ENCODE measurements at places on chromosomes 11 and 22.

- no peak for DNase-seq
Observed at GRCh38 chr11:115939731-115940421, 435.7 kb upstream of the CADM1 start.

- DNase-seq = no peak
Observed at GRCh38 chr11:93089474-93090102, 108.2 kb downstream of the SLC36A4 start.

DNA sequence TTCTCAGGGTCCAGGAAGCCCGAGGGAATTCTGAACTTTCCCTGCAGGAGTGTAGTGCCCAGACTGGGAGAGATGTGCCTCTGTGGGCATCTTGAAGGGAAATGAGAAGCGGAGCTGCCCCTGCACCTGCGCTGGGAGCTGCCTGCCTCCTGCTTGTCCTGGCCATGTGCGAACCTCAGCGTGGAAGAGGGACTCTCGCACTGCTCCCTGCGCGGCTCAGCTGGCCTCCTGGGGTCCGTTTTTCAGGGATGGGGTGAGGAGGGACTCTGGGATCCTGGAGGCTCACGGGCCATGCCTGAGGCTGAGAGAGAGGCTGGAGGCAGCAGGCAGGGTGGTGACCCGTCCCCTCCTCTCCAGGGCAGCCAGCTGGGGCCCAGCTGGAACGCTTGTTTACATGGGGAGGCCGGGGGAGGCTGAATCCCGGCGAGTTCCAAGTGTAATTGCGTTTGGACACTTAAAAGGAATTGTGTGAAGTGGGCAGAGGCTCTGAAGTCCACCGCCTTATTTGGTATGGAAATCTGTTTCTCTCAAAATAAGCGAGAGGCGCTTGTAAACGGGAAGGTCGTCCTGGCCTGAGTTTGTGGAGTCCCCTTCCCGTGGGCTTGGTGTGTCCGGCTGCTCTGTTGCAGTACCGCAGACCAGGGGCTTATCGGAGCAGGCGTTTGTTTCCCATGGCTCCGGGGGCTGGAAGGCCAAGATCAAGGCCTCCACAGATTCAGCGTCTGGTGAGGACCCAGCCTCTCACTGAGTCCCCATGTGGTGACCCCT is 1.2 kb upstream of the MRGPRF start:
- no peak for DNase-seq

- no peak for DNase-seq
Observed at GRCh38 chr11:123945132-123945531, 1.5 kb upstream of the OR6T1 start.

DNA sequence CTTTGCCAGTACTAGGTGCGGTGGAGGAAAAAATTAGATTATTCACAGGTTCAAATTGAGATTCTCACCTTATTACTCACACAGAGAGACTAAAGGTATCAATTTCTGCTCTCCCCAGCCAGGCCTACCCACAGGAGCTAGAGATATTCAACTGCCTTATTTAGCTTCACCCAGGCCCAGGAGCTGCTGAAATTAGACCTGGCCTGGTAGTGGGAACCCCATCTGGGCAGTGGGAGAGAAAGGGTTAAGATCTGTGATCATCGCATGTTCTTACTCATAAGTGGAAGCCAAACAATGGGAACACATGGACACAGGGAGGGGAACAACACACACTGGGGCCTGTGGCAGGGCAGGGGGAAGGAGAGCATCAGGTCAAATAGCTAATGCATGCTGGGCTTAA is 20.9 kb upstream of the MICAL2 start:
- DNase-seq = no peak

DNA sequence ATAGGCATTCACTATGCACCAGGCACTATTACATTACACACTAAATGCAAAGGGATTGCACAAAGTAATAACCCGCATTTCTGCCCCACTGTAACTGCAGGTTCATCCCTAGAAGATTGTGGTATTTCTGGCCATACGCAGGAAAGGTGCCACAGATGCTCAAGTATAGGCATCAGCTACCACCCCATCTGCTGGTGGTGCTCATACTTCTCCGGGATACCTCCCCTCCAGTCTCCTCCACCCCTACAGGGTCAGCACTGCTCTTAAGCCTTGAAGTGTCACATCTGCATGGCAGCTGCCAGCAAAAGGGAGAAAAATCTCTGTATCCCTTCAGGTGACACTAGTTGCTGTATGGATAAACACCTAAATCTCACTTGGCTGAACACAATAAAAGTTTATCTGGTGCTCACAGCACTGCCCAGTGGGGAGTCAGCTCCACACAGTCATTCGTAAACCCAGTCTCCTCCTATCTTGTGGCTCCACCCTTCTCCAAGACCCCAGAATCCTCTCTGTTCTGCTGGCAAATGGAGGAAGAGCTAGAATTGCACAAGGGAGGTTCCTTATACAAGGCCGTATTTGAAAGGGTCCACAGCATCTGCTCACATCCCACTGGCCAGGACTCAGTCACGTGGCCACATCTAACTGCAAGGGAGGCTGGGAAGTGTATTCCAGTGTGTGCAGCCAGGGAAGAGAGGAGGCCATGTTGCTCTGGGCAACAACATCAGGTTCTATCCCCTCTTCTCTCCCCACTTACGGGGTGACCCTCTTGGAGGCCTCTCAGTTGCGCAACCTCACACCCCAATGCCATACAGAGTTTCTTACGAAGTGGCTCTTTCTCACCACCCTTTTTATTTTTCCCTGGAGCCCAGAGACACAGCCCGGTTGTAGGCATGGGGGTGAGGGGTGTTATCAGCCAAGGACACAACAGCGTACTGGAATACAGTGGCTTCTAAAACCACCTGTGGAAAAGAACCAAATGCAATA is 114.7 kb downstream of the BUD13 start:
- no peak for DNase-seq

GRCh38 chr22:22983123-22983522 is 87.2 kb upstream of the GNAZ start:
- no peak for DNase-seq

- peak; percentile 14 for DNase-seq
Observed at GRCh38 chr11:28763876-28764275, 655.7 kb downstream of the METTL15 start.

GRCh38 chr22:49119551-49119952 is 708.1 kb downstream of the BRD1 start:
- no peak for DNase-seq

GRCh38 chr22:25628494-25628893 is 64.0 kb downstream of the GRK3 start:
- DNase-seq = no peak

DNA sequence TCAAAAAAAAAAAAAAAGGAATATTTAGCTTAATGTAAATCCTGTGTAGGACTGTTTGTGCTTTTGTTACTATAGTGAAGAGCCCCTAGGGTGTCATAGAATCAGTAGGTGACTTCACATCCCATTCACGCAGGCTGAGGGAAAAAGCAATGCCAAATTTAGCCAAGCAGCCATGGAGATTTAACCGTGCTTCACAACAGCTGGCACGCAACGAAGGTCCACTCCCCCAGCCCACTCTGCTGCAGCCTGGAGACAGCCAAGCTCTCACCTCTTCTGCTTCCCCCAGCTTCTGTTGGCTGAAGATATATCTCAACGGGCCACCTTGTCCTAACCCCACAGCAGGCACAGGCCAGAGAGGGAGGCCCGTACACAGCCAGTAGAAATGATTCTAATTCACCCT is 78.8 kb upstream of the BID start:
- DNase-seq = no peak

- DNase-seq = no peak
Observed at GRCh38 chr11:32829157-32829679, 509 bp upstream of the PRRG4 start.

DNA sequence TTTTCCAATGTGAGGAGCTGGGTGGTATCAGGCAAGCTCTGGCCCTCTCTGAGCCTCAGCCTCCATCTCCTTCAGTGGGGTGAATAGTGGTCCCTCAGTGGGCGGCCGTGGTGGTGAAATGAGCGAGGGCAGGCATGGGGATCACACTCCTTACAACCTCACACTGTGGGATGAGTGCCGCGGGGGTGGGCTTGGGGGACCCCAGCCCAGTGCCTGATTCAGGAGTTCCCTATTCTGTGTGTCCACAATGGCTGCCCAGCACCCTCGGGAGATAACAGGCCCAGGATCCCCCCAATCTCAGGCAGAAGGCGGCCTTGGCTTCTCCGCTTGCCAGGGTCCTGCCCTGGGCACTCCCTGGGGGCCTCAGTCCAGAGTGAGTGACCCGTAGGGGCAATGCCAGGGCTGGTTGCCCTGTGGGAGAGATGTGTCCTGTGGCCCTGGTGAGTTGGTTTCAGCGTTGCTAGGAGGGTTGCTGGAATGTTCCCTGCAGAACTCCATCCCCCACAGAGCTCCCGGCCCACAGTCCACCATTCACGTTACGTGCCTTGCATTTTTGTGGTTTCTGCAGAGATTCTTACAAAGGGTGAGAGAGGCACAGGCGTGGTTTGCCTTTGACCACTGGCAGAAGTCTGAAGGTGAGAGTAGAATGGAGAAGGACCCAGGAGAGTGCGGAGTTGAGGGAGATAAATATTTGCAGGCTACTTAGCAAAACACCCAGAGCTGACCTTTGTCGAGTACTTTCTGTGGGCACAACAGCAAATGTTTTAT is 2.9 kb downstream of the ALDH3B1 start:
- peak; percentile 94 for DNase-seq

- DNase-seq = no peak
Observed at GRCh38 chr22:49776891-49777290, 50.8 kb downstream of the BRD1 start.

DNA sequence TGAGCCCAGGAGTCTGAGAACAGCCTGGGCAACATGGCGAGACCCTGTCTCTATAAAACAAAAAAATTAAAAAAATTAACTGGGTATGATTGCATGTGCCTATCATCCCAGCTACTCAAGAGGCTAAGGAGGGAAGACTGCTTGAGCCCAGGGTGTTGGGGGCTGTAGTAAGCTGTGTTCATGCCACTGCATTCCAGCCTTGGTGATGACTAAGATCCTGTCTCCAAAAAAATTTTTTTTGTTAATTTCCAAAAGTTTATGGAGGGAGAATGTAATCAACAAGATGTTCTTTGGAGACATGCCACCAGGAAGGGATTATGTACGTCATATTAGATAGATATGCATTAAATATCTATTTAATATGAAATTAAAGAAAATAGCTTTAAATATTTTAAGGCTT is 267.5 kb downstream of the SBF2 start:
- DNase-seq = no peak

DNA sequence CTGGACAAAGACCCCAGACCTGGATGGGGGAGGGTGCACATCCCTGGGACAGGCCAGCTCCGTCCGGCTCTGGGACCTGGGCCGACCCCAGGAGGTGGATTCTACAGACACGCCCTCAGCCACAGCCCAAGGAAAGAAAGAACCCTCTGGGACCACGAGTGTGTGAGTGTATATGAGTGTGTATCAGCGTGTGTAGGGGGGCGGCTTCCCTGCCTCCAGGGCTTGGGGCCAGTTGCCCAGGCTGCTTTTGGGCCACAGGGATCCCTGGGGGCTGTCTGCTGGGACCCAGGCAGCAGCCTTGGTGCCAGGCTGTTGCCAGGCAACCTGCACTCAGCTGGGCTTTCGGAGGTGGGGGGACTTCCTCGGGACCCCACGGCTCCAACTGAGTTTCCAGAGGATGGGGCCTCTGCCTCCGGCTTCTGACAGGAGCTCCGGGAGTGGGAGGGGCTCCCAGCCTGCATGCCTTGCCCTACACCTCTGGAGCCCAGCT is 8.9 kb downstream of the DUSP8 start:
- DNase-seq = no peak

GRCh38 chr11:96197103-96197502 is 145.9 kb downstream of the MAML2 start:
- DNase-seq = no peak

DNA sequence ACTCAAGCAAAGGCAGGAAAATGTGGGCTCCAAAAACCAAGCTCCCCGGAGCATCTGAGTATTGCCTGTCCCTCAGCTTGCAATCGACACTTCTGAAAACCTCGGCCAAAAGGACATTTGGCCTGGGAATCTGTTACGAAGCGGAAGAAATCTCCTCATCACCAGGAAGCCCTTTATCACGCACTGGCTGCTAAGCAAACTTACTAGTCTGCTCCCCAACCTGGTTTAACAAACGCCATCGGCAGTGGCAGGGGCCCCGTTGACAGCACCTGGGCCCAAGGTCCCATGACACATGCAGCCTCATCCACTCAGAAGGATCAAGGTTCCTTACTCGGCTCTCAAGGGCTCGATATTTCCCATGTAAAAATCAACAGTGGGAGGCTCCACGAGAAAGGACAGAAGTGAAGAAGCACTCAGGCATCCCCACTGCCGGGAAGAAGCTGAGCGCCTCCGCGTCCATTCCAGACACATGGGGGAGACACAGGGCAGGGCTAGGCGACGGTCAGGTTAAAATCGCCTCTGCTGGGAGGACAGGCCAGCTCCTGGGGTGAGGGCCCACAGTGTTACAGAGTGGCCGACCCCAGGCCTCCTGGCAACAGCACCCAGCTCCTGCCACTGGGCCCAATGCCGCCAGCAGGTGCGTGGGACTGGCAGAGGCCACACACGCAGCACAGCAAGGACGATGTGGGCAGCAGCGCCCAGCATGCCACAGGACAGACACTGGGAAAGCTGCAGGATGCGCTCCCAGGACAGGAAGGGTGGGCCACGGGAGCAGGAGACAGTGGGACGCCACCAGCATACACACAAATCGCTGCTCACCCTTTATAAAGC is 27.1 kb downstream of the BRD1 start:
- no peak for DNase-seq

- DNase-seq = no peak
Observed at GRCh38 chr11:104594228-104594958, 303.9 kb downstream of the CASP12 start.

- no peak for DNase-seq
Observed at GRCh38 chr11:79226126-79226525, 214.7 kb downstream of the TENM4 start.

GRCh38 chr11:66477263-66478201 is 2.7 kb upstream of the DPP3 start:
- no peak for DNase-seq

- no peak for DNase-seq
Observed at GRCh38 chr11:131671734-131672133, 301.3 kb downstream of the NTM start.

- DNase-seq = no peak
Observed at GRCh38 chr11:75869661-75870455, 54.8 kb downstream of the UVRAG start.

GRCh38 chr11:88277349-88277915 is 60.1 kb downstream of the CTSC start:
- no peak for DNase-seq

DNA sequence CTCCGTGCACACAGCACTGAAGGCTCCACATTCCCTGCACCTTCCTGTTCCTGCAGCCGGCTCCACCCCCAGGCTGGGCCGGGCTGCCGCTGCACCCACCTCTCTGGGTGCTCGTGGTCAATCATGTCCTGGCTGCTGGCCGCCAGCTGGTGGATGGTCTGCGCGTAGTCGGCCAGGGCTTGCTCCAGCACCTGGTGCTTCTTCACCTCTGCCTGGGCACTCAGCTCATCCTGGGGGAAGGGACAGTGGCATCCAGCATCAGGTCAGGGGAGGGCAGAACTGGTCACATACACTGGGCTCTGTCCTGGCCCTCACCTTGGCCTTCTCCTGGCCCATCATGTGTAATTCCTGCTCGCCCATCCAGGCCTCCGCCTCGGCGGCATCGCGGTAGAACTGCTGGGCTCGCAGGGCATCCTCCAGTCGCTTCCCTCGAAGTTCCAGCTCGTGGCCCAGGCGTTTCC is 15.2 kb upstream of the RBM4B start:
- DNase-seq = no peak

GRCh38 chr11:70435361-70435760 is 37.0 kb downstream of the CTTN start:
- no peak for DNase-seq

Measured in BJ (cell line).